ENCODE measurements at places on chromosomes 6 and 20.

GRCh38 chr20:25484911-25485511 lies 77.5 kb downstream of the GINS1 start:
- no peak for DNase-seq

- no peak for DNase-seq
Observed at GRCh38 chr6:154246723-154247118, 109.9 kb downstream of the IPCEF1 start.

GRCh38 chr20:47148059-47148458 lies 208.4 kb downstream of the ZMYND8 start:
- no peak for DNase-seq

- DNase-seq = no peak
Observed at GRCh38 chr6:52417675-52418111, 2.4 kb upstream of the EFHC1 start.

GRCh38 chr6:114096561-114097172 lies 125.7 kb upstream of the HDAC2 start:
- DNase-seq = no peak

DNA sequence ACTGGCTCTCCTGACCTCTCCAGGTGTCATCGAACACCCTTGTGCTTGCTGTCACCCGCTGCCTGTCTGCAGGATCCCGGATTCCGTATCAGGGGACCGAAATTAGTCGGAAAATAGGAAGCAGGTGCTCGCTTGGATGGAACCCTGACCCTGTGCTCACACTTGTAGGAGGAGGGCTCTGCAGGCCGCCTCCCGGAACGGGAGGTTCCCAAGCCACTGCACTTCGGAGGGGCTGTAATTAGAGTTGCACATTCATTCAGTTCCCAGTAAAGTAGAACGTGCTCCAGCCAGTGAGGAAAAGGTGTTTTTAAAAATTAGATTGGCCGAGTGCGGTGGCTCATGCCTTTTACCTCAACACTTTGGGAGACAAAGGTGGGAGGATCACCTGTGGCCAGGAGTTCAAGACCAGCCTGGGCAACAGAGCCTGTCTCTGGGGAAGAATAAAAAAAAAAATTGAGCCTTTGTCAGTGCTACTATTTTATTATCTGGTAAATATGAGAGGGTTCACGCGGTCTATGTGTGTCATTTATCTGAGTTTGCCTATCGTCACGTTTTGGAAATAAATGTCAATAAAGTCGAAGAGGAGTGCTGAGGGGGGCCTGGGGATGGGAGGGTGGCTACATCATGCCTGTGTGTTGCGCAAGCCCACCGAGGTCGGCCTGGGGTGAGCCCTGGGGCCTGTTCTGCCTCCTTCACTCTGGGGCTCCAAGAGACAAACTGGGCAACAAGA lies 1.5 kb upstream of the GMEB2 start:
- DNase-seq = no peak

DNA sequence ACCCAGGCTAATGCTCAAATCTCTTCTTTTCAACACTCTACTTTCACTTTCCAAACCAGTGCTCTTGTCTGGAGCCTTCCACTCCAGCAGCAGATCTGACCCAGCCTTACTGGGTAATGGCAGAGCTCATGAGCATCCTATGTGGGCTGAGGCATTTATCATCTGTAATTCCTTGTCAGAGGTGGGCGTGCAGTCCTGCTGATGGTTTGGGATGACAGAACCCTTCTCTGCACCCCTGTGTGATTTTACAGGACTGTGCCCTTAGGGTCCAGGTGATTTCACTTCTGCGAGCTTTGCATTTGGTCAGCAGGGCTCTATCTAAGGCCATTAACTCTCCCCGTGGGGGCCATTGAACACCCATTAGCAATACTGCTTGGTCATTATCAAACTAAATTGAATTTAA lies 55.4 kb downstream of the LAMA4 start:
- DNase-seq = no peak

DNA sequence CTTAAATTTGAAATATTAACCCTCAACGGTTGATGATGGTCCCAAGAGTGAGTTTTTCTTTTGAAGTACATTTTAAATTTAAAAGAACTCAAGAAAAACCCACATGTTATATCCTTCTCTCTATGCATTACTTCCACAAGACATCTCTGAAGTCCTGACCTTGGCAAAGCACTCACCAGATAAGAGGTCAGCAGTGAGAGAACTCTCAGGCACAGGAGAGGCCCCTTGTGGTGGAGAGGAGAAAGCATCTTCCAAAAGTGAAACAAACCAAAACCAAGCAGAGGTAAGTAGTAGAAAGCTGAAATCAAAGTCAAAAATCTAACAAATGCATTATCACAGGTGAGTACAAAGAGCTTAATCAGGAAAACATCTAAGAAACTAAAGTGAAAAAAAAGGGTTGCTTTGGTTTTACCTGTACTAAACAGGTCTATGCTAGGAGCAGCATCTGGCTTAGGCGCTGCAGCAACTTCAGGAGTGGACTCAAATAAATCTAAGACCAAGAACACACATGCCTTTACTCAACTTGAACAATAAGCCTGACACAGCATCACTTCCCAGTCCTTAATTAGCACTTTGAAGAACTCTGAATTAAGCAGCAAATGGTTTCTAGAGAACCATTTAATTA lies 80.5 kb downstream of the PRSS35 start:
- no peak for DNase-seq

GRCh38 chr6:4607793-4608192 lies 168.4 kb upstream of the CDYL start:
- DNase-seq = no peak

GRCh38 chr6:159493898-159494585 lies 199.0 kb downstream of the SOD2 start:
- DNase-seq = no peak

GRCh38 chr20:1754306-1754705 lies 96.7 kb upstream of the SIRPG start:
- no peak for DNase-seq

All from T-cell (primary cell).